ENCODE measurements at places on chromosomes 2 and 18. TPM values are rescaled to one million over a fixed set of nuclear protein-coding genes. Genes with fewer than 3 reads are reported as not detected.

- peak; percentile 82 for DNase-seq
Observed at GRCh38 chr2:72833084-72833714, 7.4 kb upstream of the EXOC6B start.

GRCh38 chr2:106184857-106185256 lies 9.2 kb downstream of the UXS1 start:
- no peak for DNase-seq

ACSL3 gene
- 51.2 TPM for total RNA-seq

- no peak for DNase-seq
Observed at GRCh38 chr18:41324934-41325333, 630.1 kb upstream of the PIK3C3 start.

CHCHD5 gene
- 14.4 TPM for total RNA-seq

DSC2 gene
- 1.9 TPM for total RNA-seq

ZNF2 gene
- 6.4 TPM for total RNA-seq

HNMT gene
- 19.8 TPM for total RNA-seq

DNA sequence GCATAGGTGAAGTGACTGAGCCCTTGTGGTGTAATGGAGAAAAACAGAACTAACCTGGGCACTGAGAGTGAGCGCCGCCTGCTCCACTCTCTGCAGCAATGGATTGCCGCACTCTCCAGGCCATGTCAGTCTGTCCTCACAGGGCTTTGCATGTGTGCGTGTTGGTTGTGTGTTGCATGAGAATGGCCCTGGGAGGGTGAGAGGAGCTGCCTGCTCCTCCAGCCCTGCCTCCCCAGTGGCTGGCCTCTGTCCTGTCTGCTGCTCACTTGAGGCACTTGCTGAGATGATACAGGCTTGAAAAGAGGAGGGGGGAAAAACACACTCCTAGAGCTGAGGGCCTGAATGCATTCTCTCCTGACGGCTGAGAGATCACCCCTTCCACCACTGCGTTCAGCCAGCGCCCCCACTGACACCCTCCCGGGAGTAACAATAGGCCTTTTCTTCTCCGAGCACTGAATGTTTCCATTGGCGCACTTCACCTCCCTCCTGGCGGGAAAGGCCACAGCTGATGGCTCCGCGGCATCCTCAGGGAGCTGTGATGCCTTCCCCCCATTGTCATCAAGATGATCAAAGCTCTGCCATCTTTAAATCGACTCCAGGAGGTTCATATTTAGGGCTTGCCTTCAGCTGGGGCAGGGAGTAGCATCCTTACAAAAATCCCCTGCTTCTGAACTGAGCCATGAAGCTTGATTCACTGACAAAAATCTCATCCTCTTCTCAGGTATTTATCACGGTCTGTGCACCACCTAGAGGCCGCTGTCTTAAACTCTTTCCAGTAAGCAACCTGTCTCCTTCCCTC lies 49.9 kb upstream of the DAPL1 start:
- no peak for DNase-seq

DNA sequence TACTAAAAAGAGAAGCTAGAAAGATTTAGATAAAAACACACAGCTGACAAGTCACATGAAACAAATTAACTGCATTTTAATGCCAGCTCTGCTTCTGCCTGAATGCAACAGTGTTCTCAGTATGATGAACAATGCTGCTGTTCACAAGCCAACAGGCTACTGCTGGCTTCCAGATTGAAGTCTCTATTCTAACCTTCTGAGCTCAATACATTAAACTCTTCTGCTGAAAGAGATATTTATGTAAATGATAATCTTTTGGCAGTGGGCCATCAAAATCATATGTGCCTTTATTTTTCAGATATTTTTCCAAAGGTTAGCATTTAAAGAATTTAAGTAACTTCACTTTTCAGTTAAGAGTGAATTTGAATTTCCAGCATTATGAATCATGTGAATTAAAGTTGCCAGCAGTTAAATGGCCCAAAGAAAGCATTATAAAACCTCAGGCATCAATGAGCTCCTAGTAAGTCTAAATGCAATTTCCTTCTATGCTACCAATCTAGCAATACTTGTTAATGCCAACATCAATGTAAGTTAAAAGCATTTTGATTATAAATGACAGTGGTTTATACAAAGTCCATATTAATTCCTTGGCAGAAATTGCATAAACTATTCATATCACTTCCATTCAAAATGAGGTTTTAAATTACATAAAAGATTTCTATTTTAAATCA lies 72.4 kb downstream of the ID2 start:
- no peak for DNase-seq

SIX3 gene
- 0.42 TPM for total RNA-seq

PROKR1 gene
- not detected for total RNA-seq

DNA sequence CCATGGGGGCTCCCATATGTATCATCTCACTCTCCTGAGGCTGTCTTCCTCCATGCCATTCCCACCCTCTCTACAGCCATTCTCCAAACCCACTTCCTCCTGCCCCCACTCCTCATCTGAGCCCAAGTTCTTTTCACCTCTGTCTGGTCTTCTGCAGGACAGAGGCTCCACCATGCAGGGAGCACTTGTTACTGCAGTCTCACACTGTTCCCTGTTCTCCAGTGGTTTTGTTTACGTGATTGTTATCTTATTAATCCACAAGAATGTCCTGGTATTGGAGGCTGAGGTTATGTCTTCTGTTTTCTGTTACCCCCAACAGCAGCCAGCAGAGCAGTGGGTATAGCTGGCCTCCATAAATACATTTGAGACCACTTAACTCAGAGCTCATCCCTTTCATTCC lies 51.4 kb downstream of the PAX8 start:
- no peak for DNase-seq

POTEE gene
- not detected for total RNA-seq

- no peak for DNase-seq
Observed at GRCh38 chr18:47250391-47251046, 941 bp downstream of the SKOR2 start.

- no peak for DNase-seq
Observed at GRCh38 chr2:54560146-54560881, 104.2 kb downstream of the SPTBN1 start.

- DNase-seq = peak; percentile 90
Observed at GRCh38 chr2:234730066-234730640, 221.7 kb upstream of the SH3BP4 start.

GCA gene
- 5.4 TPM for total RNA-seq

GRCh38 chr2:7502336-7502735 lies 585.1 kb downstream of the RNF144A start:
- DNase-seq = no peak

- DNase-seq = no peak
Observed at GRCh38 chr2:109604597-109604996, 9.2 kb downstream of the SEPTIN10 start.

DNA sequence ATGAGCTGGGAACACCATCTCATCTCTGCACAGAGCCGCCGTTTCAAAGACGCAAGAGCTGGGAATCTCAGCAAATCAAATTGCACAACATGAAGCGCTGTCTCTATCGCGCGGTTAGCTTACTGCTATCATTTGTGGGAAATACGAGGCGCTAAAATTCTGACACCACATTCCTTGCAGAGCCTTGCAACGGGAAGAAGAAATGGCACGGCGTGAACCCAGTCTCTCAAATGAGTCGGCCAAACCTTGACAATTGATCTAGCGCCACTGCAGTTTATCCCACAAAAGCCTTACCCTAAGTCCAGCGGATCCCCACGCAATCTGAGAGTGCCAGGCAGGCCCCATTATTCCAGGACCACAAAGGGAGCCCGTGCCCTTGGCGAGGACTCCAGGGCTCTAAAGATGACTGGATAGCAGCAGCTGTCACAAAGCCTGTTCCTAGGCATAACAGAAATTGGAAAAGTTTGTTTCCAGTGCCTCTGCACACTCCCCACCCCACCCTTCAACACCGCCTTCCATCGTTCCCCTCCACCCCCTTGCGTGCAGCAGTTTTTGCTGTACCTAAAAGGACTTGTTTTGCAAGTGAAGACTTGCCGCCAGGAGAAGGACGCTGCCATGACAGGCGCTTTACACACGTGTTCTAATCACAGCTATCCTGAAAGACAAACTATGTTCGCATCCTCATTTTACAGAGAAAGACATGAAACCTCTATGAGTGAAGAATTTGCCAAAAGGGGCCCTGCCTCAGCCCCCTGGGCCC lies 252.4 kb downstream of the EIPR1 start:
- no peak for DNase-seq

GRCh38 chr18:36314098-36314497 lies 16.6 kb downstream of the FHOD3 start:
- DNase-seq = no peak

DNA sequence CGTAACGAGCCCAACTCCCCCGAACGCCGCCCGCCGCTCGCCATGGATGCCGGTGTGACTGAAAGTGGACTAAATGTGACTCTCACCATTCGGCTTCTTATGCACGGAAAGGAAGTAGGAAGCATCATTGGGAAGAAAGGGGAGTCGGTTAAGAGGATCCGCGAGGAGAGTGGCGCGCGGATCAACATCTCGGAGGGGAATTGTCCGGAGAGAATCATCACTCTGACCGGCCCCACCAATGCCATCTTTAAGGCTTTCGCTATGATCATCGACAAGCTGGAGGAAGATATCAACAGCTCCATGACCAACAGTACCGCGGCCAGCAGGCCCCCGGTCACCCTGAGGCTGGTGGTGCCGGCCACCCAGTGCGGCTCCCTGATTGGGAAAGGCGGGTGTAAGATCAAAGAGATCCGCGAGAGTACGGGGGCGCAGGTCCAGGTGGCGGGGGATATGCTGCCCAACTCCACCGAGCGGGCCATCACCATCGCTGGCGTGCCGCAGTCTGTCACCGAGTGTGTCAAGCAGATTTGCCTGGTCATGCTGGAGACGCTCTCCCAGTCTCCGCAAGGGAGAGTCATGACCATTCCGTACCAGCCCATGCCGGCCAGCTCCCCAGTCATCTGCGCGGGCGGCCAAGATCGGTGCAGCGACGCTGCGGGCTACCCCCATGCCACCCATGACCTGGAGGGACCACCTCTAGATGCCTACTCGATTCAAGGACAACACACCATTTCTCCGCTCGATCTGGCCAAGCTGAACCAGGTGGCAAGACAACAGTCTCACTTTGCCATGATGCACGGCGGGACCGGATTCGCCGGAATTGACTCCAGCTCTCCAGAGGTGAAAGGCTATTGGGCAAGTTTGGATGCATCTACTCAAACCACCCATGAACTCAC lies 673 bp downstream of the PCBP1 start:
- DNase-seq = no peak

GRCh38 chr2:56473524-56473923 lies 289.7 kb downstream of the CCDC85A start:
- no peak for DNase-seq

DNA sequence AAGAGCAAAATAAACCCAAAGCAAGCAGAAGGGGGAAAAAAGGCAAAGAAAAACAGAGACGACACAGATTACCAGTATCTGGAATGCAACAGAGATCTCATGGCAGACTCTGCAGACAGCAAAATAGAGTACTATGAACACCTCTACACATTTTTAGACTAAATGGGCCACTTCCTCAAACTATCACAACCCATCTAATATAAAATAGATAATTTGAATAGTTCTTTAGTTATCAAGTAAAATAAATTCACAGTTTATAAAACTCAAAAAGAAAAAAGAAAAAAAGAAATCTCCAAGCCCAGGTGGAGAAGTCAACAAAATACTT lies 16.6 kb downstream of the SESTD1 start:
- DNase-seq = no peak

DNA sequence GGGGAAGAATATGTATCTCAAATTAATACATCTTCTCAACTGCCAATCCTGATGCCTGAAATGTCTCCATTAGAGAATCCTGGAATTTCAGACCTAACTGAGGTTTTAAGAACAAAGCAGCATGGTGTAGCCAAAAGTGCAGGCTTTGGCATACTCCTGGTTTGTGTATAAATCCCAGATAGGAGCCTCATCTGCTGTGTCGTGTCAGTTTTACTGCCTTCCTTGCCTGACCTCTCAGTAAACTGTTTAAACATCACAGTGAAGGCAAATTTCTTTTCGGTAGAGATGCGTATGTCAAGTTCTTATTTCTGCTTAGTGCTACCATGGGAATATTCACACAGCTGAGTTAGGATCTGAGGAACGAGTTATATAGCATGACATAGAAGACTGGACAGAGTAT lies 7.3 kb downstream of the SCG2 start:
- DNase-seq = no peak

GRCh38 chr2:217795706-217796465 lies 206.9 kb downstream of the TNS1 start:
- peak; percentile 88 for DNase-seq

- no peak for DNase-seq
Observed at GRCh38 chr2:171089489-171089888, 71.2 kb downstream of the TLK1 start.

DNA sequence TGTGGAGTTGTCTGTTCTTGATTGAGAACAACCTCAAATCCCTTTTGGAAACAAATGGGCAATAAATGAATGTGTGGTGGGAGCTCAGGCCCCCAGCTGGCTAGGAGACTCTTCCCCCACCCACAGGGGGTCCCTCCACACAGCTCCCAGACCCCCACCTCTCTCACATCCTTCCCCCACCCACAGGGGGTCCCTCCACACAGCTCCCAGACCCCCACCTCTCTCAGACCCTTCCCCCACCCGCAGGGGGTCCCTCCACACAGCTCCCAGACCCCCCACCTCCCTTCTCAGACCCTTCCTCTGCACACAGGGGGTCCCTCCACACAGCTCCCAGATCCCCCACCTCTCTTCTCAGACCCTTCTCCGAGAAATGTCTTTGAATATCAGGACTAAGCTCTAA lies 79.0 kb upstream of the CTDP1 start:
- DNase-seq = no peak

DNA sequence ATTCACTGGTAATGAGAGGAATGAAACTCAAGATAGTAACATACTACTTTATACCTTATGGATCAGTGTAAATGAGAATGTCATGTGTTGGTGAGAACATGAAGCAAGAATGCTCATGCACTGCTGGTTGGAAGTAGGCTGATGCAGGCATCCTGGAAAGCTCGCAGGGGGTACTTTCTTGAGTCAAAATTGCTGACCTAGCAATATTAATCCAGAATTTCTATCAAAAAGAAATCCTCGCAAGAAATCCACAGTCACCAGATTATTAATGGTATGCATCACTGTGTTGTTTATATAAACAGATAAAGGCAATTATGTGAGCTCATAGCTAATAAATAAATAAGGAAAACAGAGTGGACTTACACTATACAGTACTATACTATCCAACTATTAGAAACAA lies 713.7 kb upstream of the PKDCC start:
- no peak for DNase-seq

DNA sequence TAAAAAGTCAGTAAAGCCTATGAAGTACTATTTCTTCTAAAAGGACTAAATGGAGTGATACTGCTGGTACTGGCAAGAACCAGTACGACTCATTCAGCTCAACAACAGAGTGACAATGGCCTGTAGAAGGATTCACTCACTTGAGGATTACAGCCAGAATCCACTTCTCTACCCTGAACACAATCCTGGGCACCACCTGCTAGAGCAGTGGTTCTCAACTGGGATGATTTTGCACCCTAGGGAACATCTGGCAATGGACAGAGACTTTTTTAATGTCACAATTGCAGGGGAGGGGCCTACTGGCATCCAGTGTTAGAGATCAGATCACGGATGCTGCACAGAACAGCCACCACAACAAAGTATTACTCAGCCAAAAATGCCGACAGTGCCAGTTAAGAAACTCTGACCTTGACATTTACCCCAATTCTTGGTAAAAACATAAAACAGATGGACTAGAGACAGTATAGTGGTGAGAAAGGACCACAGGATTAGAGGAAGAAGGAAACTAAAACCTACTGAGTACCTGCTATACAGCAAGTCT lies 5.0 kb downstream of the SPIRE1 start:
- DNase-seq = no peak

UGT1A6 gene
- total RNA-seq = not detected

Data from esophagus muscularis mucosa (tissue), 4 donors.